CD4-positive, alpha-beta T cell treated with Interferon alpha-2 for 1 hour (primary cell): ENCODE measurements at places on chromosomes 5 and 9.
A peak's percentile ranks its signal among the peaks of the same experiment; 100 is the strongest.

GRCh38 chr9:81445331-81445921 lies 243.9 kb downstream of the TLE1 start:
- no peak for DNase-seq

DNA sequence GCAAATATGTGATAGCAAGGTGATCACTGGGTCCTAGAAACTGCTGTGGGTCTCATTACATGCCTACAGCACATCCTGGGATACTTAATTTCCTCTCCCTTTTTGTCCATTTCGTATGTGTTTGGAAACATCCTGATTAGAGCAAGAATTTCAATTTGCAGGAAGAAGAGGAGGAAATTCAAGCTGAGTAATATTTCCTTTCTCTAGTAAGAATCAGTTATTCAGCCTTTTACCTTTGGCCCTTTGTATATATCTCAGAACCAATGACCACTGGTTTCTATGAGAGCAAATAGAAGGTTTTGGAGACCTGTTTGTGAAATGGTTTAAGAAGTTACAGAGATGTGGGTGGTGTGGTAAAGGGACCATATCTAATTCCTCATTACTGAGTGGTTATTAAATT lies 171.6 kb downstream of the RMI1 start:
- no peak for DNase-seq

DNA sequence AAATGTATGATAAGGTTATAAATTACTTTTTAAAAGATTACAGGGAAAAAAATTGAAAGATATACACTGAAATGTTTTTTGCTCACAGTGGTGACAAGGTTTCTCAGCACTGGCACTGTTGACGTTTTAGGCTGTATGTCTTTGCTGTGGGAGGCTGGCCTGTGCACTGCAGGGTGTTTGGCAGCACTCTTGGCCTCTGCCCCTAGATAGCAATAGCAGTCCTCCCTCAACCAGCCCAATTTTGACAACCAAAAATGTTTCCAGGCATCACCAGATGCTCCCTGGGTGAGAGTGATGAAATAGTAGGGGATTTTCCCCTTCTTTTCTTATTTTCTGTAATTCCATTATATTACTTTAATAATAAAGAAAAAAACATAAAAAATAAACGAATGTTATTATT lies 3.3 kb downstream of the CD274 start:
- DNase-seq, result no peak

GRCh38 chr9:120434532-120434931 lies 145.4 kb downstream of the CDK5RAP2 start:
- DNase-seq, result no peak

GRCh38 chr9:99419070-99419469 lies 197.0 kb downstream of the SEC61B start:
- no peak for DNase-seq

- DNase-seq, result no peak
Measured at GRCh38 chr9:91915524-91916263, 34.3 kb downstream of the ROR2 start.

DNA sequence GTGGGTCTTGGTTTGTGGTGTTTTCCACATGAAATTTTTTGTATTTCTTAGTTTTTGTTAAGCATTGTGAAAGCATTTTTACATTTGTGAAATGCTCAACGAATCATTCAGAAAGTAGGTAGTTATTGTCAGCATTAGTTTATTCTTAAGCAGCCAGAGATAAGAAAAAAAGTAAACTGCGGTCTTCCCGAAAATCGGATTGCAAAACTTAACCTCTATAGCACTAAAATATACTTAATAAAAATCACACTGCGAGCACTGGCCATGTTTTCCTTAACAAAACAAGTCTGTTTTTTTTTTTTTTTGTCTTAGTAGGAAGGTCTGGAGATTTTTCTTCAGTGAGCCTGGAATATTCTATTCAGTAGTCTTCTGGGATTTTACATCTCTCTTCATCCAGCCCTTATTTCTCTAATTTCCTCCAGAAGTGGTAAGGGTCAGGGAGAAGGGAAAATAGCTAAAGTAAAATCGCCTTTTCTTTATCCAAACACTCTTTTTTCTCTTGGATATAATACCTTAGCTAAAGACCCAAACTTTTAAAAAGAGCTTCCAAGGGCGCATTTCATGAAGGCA lies 289.9 kb downstream of the DMAC1 start:
- DNase-seq, result no peak

DNA sequence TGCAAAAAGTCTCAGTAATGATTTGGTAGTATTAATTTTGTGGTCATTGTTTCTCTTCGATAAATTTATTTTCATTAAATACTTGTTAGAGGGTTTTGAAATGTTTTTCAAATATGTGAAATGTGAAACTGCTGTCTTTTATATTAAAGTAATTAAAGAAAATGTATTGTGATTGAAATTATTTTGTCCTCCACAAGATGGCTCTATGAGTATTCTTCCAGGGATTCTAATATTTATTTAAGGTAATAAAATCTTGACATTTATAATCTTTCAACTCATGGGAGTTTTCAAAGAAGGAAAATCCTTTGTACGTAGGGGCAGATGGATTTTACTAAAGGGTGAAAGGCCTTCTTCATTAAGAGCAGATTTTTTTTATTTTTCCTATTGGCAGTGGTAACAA lies 19.3 kb downstream of the ISOC1 start:
- no peak for DNase-seq

- DNase-seq, result no peak
Measured at GRCh38 chr9:110620726-110621125, 41.2 kb upstream of the SVEP1 start.

GRCh38 chr9:129109537-129109903 lies 1.1 kb downstream of the CRAT start:
- DNase-seq, result peak; percentile 18

DNA sequence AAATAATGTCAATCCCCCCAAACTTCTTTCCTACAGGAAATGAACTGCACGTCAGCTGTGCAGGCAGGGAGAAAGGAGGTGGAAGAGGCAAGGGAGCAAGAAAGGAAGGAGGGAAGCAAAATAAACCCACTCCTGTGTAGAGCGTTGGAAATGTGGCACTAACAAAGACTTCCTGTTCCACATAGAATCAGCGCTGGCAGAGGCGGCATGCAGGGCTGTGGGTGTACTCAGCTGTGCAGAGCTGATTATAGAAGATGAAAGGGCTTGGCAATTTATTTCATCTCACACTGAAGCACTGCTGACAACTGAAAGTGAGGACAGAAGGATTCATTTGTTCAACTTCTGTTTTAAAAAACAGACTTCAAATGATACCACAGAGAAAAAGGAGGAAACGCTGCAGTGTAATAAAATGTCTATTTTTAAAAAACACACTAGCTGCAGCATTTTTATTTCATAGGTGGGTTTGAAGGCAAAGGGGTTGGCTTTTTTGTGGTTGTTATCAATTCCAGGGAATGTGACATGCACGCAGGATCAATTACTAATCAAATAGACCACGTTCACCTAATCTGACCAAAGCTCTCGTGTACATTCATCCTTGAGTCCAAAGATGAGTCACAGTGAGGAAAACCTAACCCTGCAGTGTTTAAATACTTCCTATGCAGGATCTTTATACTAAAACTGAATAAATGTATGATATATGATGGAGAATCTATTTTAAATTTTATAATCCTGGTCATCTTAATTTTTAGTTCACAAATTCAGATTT lies 583.5 kb downstream of the ZNF608 start:
- no peak for DNase-seq

DNA sequence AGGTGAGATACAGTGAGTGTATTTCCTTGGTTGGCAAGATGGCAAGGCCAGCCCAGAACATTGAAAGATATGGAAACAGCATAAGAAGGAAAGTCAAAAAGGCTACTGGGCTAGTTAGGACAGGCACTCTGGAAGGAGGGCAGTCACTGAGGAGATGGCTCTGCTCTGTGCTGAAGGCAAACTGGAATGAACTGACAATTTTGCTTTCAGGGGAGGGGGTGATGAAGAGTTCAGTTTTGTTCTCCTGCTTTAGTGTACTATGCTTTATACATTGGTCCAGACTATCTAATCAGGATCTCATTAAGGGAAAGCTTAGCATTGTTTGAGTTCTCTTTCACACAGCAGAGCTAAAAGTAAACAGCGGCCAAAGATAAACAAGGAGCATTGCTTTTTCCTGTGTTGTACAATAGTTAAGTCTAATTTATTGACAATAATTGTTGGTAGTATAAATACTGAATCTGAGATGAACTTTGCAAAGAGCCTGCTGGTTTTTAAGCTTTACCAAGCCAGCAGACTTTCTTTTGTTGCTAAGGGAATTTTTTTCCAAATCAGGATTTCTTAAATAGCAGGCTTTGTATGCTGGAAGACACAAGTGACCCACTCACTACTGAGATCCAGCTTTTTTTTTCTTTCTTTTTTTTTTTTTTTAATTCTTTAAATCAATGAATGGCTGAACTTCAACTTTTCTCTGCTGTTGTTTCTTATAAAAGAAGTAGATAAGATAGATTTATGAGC lies 355.5 kb downstream of the ARRDC3 start:
- no peak for DNase-seq

GRCh38 chr5:36060420-36060887 lies 6.2 kb downstream of the UGT3A2 start:
- no peak for DNase-seq

GRCh38 chr5:1220831-1221230 lies 4.3 kb upstream of the SLC6A18 start:
- DNase-seq, result no peak

GRCh38 chr9:83166372-83166771 lies 103.4 kb upstream of the RASEF start:
- DNase-seq, result no peak

DNA sequence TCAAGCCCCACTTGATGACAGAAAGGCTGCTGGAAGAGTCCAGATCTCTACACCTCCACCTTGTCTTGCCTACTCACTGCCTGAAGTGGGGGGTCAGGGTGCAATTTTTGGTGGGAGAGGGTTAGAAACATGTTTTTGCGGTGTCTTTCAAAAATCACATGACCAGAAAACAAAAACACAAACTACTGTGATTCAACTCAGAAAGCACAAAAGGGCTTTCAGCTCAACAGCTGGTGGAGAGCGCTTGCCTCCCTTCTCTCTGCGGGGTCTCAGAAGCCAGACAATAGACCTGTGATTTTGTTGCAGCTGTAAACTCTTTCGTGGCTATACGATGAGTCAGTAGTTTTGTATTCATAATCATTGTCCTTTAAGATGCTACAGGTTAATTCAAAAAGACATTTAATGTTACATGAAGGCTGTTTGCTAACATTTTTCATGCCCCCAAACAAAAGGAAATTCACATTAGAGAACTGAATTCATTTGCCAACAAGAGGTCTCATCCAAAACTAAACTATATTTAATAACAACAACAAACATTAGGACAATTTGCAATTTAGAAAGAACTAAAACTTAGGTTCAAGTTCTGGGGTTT lies 172.6 kb upstream of the RAI14 start:
- no peak for DNase-seq

GRCh38 chr5:144284931-144285502 lies 114.3 kb downstream of the KCTD16 start:
- DNase-seq, result no peak

- no peak for DNase-seq
Measured at GRCh38 chr5:160357861-160358411, 12.5 kb downstream of the C1QTNF2 start.

- no peak for DNase-seq
Measured at GRCh38 chr9:89225991-89226471, 47.4 kb upstream of the SHC3 start.

DNA sequence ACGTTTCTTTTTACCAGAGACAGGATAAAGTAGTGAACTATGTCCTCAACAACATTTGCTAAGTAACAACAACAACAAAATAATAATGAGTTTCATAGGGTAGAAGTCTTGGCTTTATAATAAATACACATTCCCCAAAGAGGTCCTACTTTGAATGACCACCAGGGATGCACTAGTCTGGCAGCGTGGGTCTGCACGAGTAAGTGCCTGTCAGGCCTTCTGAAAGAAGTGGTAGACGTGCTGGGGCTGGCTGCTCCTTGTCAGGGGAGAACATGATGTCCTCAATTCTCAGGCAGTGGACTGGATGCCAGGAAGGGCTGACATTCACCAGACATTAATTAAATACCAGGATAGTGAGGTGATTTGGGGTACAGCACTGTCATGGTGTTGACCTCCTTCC lies 331.1 kb downstream of the TMEM38B start:
- DNase-seq, result no peak

DNA sequence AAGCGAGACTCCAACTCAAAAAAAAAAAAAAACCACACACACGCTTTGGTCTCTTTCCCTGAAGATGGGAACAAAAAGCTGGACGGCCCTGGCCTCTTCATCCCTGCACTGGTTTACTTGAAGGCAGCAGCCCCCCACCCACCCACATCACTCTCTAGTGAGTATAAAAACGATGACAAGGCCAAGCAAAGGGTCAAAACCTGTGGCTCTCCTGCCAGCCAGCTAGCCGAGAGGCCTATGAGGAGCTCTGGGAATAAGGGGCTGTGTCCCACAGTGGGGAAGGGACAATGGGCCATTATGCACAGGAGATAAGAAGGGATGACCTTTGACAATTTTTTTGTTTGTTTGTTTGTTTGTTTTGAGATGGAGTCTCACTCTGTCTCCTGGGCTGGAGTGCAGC lies 13.1 kb downstream of the QRFP start:
- no peak for DNase-seq

GRCh38 chr9:21871256-21871975 lies 69.0 kb downstream of the MTAP start:
- no peak for DNase-seq

GRCh38 chr9:70480405-70480980 lies 66.0 kb upstream of the KLF9 start:
- no peak for DNase-seq

DNA sequence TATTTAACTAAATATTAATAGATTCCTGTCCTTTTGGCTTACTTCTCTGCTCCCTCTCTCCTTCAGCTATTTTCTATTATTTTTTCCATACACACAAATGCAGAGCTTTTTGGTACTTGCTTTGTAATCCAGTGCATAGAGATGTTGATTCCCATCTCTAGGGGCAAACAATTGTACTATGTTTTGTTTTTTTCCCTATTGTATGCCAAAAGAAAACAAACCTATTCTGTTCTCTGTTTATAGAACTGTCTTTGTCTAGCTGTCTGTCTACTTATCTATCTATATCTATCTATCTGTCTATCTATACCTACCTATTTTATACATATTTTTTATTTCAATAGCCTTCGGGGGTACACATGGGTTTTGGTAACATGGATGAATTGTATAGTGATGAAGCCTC lies 121.6 kb upstream of the LIFR start:
- no peak for DNase-seq

DNA sequence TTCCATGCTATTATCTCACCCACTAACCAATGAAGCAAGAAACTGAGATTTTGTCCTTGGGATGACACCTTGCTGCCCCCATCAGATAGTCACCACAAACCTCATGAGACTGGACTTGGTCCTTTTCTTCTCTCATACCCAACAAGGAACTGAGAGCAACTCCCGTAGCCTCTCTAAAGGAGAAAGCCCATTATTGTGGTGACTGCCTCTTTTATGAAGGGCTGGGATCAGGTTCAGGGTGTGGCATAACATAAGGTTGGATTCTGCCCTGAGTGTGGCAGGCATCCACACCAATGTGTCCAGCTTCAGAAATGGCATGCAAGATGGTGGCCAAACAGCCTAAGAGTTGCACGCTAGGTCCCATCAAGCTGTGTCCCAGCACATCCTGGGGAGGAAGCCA lies 1.3 kb upstream of the ACTL7A start:
- DNase-seq, result no peak
